Spinal cord (tissue), 10 donors: ENCODE measurements at places on chromosomes 7 and 10.

DNA sequence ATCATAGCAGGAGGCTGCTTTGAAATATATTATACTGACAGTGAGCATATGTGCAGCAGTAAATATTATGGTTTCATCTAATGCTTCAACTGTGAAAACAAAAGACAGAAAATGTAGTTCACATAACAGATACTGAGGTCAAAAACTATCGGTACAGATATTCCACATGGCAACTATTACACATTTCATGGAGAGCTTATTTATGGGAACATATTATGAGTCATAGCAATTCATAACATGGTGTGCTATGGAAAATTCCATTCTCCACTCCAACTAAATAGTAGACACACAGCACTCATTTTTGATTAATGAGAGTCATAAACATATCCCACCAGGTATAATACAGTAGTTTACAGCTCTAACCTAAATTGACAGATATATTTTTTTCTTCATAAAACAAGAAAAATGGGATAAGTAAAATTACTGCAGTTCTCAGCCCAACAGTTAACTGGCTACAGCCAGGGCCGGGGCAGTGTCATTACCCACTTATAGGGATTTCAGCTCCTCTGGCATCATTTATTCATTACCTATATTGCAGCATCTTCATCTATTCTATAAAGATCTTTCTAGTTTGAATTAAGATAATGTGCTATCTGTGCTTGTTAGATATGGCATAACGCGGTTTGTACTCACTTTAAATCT, 475.6 kb upstream of the KLF6 start:
- DNase-seq, result no peak

GRCh38 chr10:86226781-86227201, 139.8 kb downstream of the GRID1 start:
- no peak for DNase-seq

- DNase-seq, result no peak
Observed at GRCh38 chr10:1613511-1613910, 123.8 kb downstream of the ADARB2 start.

- DNase-seq, result no peak
Observed at GRCh38 chr10:93397020-93397419, 85.1 kb downstream of the MYOF start.

- no peak for DNase-seq
Observed at GRCh38 chr10:59303018-59303417, 59.3 kb downstream of the FAM13C start.

DNA sequence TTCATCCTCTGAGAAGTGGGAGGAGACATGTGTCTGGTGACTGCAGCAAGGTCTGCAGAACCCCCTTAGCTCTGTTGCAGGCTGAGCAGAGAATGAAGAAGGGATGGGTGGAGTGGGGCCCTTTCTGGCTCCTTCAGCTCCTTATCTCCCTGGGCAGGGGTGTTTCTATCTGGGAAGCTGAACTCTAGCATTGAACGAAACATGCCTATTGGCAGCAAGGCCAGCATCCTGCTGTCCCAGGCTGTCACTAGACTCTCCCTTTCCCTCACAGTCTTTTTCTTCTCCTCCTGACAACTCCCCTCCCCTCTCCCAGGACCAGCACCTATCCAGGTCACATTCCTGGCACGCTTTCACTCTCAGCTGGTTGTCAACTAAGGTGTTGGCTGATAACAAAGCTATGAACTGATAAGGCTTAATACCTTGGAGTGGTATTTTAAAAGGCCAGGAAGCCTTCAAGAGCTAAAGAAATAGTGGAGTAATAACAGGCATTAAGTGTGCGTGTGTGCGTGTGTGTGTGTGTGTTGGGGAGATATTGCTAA, 128.8 kb upstream of the FZD8 start:
- no peak for DNase-seq

DNA sequence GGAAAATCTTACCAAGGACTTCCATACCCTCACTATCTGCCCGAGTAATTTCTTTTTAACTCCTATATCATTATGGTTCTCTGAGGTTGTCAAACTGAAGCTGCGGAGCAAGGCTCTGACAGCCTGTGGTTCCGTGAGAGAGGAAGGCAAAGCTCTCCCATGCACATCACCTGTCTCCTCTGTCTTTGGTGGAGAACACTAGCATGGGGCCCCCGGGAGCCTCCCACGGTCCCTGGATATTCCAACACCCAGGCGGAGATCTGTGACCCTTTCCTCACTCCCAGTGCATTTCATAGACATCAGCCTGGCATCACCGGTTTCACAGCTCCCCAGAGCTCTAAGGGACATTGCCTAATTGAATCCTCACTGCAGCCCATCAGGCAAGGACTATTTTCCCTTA, 10.4 kb downstream of the RBP4 start:
- no peak for DNase-seq

GRCh38 chr7:90569368-90569767, 26.8 kb upstream of the CDK14 start:
- DNase-seq, result no peak

DNA sequence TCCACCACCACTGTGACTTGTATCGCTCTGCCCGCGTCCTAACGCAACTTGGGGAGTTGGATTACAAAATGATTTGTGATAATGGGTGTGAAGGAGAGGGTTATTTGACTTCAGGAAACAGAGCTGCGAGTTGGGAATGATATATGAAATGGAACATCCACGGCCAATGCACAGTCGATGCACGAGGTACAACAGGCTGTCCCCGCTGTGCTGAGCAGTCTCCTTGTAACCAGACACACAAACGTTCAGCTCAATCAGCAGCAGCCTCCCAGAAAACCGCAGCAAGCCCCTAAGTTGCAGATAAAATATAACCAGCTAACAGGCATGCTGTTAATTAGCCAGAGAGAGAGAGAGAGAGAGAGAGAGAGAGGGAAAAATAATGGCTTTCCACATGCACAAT, 332.7 kb upstream of the MGMT start:
- no peak for DNase-seq

GRCh38 chr7:47358944-47359588, 222.8 kb downstream of the TNS3 start:
- DNase-seq, result no peak

DNA sequence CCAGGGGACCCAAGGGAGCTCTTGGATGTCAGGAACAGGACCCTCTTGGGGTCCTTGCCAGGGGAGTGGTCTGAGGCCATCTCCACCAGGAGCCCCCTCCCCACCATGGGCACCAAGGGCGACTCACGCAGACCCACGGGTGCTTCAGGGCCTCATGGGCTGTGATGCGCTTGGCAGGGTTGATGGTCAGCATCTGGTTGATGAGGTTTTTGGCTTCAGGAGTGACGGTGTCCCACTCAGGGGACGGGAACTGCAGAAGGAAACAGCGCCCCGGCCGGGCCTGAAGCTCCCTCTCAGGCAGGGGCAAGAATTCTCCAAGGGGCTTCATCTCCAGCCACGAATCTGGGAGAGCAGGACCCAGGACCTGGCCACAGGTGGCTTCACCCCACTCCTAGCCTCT, 41.3 kb downstream of the YKT6 start:
- no peak for DNase-seq

- DNase-seq, result no peak
Observed at GRCh38 chr7:2808891-2809665, 35.0 kb downstream of the GNA12 start.

- DNase-seq, result no peak
Observed at GRCh38 chr10:28996947-28997551, 291.8 kb upstream of the LYZL1 start.
